Activated CD4-positive, alpha-beta T cell treated with anti-CD3 and anti-CD28 coated beads, Interleukin-2, amount 50 U/mL, for 48 hours (primary cell): ENCODE measurements at places on chromosomes 6 and 20.
A peak's percentile ranks its signal among the peaks of the same experiment; 100 is the strongest.

DNA sequence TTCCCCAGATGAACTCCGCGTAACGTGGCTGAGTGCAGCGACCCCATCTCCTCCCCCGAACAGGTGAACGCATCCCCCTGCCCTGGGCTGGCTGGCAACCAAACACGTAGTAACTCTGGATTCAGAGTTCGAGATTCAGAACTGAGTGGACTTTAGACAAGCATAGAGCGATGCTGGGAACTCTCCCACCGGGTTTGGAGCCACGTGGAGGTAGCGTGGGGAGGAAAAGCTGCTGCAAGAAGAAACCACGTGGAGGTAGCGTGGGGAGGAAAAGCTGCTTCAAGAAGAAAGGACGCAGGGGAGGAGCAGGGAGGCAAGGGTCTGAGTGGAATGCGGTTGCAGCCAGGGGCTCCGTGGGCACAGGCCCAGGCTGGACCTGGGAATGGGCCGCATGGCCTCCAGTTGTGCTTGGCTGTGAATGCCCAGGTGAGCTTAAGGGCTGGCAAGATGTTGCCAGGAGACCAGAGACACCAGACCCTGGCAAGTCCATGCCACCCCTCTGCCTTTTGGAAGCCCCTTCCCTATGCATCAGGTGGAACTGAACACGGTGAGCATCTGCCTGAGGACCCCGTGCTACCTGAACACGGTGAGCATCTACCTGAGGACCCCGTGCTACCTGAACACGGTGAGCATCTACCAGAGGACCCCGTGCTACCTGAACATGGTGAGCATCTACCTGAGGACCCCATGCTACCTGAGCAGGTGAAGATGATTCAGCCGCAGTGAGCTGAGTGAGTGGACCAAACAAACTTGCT is 118.0 kb upstream of the FRMD1 start:
- DNase-seq, result no peak

DNA sequence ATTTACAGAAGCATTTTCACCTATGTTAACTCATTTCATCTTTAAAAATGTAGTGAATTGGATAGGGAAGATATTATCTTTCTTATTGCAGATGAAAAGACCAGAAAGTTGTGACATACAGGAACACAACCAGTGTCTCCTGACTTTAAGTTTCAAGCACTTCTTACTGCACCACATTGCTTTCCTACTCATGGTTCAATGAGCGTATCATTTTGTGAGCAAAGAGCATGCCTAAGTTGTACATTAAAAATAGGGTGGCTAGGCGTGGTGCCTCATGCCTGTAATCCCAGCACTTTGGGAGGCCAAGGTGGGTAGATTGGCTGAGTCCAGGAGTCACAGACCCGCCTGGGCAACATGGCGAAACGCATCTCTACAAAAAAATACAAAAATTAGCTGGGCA is 21.2 kb upstream of the RNGTT start:
- no peak for DNase-seq

GRCh38 chr6:13813621-13814175 is 659 bp downstream of the MCUR1 start:
- DNase-seq, result no peak

GRCh38 chr6:20092071-20092566 is 120.2 kb downstream of the MBOAT1 start:
- DNase-seq, result no peak

- no peak for DNase-seq
Observed at GRCh38 chr6:44489910-44490604, 102.6 kb downstream of the CDC5L start.

- DNase-seq, result no peak
Observed at GRCh38 chr6:39439342-39440038, 117.0 kb upstream of the KCNK16 start.

- DNase-seq, result no peak
Observed at GRCh38 chr20:35360033-35360432, 51.7 kb downstream of the UQCC1 start.

GRCh38 chr6:12419631-12420272 is 129.6 kb downstream of the EDN1 start:
- no peak for DNase-seq

- DNase-seq, result no peak
Observed at GRCh38 chr6:113690281-113691259, 166.6 kb upstream of the MARCKS start.

- DNase-seq, result peak; percentile 26
Observed at GRCh38 chr6:107061125-107062020, 33.4 kb downstream of the MTRES1 start.

GRCh38 chr6:42771741-42772100 is 10.1 kb upstream of the BICRAL start:
- no peak for DNase-seq

DNA sequence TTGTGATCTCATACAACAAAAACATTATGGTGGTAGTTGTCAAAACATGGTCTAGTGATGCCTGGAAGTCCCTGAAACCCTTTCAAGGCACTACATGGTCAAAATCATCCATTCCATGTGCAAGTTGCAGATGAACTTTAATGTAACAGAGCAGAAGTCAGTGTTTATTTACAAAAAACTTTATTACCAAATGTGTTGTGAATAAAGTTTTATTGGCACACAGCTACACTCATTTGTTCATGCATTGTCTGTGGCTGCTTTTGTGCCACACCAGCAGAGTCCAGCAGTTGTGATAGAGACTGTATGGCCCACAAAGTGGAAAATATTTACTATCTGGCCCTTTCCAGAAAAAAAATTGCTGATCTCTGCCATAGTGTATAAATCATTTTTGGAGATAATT is 26.8 kb downstream of the TUBB2B start:
- no peak for DNase-seq

DNA sequence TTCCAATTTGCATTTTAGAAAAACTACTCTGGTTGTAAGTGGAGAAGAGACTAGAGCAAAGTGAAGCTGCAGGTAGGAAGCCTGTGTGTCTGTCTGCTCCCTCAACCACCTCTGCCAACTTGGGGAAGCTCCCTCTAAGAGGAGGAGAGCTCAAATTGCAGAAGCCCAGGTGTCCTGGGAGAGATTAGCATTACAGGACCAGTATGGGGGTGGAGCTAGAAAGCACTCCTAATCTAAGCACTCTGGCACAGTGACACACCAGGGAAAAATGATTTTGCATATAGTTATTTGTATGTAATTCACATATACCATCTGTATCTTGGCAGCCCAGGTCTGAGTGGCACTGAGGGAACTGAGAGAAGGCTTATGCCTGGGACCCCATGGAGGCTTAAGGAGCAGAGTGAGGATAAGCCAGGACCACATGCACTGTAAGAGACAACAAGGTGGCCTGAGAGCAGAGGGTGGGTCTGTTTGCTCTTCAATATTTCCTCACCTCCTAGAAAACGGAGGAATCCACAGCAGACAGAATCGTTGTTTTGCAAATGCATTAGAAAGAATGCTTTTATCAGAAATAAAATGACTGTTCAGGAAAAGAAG is 13.6 kb downstream of the GSTA2 start:
- no peak for DNase-seq

GRCh38 chr20:57514273-57514751 is 10.6 kb downstream of the CTCFL start:
- peak; percentile 34 for DNase-seq

- DNase-seq, result peak; percentile 30
Observed at GRCh38 chr20:1005452-1006027, 3.4 kb upstream of the RSPO4 start.

- DNase-seq, result no peak
Observed at GRCh38 chr20:59625214-59625922, 21.0 kb downstream of the PHACTR3 start.

DNA sequence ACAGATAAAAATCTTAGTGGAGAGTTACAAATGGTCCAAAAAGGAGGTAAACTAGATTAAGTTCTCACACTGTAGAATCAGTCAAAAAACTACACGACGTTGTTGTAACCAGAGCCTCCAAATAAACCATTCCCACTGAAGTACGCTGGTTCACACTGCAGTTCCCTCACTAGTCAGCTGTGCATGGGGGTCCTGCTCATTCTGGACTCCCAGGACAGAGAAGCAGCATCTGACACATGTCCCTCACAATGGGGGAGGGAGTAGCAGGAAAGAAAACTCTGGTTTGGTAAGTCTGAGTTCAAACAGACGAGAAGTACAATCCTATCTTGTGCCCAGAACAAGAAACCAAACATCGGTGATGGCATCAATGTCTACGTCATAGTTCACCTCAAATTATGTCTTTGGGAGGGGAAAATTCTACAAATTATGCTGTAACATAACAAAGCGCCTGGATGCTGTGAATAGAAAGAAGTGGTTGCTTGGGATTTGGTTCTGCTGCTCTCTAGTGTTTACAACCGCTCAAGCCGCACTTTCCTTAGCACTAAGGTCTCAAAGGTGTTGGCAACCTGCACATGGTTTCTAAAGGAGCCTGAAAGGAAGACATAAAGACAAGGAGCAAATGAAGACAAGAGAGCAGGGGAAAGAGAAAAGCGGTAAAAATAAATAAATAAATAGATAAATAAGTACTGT is 208.0 kb downstream of the GMDS start:
- no peak for DNase-seq

DNA sequence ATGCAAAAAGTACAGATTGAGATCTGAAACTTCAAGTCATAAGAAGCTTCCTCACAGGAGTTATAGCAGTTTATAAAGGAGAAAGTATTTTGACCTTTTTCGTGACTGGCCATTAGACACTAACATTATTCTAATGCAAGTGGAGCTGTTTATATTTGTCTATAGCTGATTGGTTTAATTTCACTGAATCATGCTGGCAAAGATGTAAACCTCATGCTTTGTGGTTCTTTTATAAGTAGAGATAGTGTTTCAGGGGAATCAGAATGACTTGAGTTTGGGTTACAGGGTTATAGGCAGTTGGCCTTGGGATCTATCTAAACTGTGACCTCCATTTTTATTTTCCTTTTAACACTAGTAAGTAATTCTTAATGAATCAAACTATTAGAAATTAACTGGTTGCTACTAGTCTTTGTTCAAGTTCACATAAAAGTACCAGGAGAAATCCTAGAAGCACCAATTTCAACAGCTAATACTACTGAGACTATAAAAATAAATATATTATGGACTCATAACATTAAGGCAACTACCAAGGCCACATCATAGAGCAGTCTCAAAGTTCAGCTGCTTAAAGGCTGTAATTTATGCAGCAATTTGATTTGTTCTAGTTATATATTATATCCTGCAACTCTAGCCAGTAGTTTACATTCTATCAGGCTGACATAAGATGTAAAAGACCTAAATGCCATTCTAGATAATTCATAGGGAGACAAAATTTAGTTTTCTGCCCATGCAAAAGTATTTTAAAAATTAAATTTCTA is 94.0 kb downstream of the RNGTT start:
- DNase-seq, result no peak

DNA sequence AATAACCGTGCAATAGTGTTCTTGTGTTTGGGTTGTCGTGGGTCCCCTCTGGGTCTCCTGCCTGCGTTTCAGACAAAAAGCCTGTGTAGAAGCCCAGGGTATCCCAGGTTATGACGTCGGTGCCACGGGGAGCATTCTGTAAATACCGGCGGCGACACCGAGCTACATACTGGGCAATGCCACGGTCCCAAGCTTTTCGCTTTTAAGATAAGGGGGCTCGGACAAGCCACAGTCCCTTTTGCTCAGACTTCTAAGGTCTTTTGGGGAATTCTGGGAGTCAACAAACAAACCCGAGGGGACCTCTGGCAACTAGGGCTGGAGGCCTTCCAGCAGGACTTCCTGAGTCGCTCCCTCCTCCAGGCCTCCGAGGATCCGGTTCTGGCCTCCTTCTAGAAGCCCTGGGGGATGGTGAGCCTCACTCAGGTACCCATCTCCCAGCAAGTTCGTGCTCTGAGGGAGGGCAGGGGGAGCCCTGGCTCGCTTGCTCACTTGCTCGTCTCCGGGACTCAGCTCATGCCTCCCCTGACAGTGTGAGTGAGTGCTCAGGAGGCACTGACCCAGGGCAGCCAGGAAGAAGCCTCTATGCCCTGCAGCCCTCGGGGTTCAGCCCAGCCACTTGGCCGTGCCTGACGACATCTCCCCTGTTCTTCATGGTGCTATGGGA is 62.4 kb upstream of the MRPS10 start:
- DNase-seq, result no peak

DNA sequence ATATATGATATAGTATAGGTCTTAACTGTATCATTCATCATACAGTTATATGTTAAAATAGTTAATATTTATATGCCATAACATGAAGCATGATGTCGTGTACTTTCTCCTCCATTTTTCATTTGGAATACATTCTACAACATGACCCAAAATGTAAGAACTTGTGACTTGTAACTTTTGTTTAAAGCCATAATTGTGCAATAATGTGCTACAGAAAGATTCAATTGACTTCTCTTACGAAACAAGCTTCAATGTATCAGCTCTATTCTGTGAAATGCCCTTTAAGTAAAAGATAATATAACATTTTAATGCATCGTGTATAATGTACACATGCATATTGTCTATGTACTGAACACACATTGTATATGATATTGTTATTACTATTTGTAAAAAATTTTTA is 76.7 kb upstream of the FABP7 start:
- no peak for DNase-seq

GRCh38 chr6:102402635-102403329 is 1009.3 kb downstream of the GRIK2 start:
- no peak for DNase-seq

DNA sequence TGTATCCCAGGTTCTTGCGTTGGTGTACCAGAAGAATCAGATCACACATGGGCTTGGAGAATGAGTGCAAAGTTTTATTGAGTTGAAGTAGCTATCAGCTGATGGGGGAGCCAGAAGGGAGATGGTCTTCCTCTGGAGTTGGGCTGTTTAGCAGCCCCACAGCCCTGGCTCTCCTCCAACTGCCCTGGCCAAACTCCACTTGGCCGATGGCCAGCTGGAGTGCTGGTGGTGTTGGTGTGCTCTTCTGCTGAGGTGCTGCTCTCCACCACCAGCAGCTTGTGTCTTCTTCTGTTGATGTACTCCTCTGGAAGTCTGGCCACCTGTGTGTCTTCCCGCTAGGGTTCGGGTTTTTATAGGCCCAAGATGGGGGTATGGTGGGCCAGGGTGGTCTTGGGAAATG is 172.8 kb downstream of the TINAG start:
- DNase-seq, result no peak

DNA sequence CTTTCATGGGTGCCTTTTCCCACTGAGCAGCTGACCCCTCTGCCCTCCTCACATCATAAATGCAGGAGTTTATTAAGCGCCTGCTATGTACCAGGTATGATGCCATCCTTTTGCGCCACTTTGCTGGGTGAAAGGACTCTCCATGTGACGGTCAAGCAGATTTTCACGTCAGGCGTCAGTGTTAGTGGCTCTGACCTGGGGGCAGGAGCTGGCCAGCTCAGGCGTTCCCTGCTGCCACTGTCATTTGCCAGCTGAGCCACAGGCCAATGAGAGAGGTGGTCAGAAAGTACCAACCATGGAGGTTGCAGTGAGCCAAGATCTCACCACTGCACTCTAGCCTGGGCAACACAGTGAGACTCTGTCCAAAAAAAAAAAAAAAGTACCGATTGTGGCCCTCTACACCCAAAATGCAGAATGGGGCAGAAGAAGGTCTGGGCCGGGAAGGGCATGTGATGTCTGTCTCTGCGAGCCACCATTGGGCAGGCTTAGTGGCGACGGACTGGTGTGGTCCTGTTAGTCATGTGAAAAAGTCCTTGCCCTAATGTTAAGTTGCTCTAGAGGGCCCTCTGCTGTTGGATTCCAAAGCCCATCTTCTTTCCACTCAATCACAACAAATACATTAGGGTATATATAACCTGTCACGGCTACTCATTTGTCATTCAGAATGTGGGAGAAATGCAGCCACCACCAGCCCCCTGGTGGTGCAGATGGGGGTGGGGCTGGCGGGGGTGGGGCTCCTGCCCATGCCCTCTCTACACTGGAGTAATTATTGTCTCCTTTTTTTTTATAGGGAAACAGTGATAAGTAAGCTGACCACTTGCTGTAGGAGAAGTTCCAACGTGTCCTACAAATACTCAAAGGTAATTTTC is 18.4 kb upstream of the SLC22A1 start:
- peak; percentile 21 for DNase-seq
